Caki2 (cell line): ENCODE measurements at places on chromosomes 6 and 20.
A peak's percentile ranks its signal among the peaks of the same experiment; 100 is the strongest.

- no peak for DNase-seq
Measured at GRCh38 chr6:139852488-139853140, 478.2 kb upstream of the CITED2 start.

- no peak for DNase-seq
Measured at GRCh38 chr20:23541776-23542175, 26.5 kb downstream of the CST9L start.

DNA sequence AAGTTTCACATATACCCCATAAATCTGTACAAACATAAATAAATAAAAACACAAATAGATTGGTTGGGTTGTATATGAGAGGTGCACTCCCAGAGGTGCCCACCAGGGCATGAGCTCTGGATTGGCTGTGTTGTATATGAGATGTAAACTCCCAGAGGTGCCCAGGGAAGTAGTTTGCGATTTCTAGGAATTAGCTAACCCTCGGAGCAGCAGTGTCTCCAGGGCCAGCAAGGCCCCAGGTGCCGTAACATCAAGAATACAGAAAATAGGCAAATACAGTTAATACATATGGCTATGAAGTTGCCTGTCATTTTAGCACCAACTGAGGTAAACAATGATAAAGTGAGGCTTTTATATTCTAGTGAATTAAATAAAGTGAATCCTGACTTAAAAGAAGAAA lies 5.4 kb upstream of the GINM1 start:
- peak; percentile 14 for DNase-seq

- DNase-seq: no peak
Measured at GRCh38 chr6:157648561-157648960, 174.5 kb upstream of the SNX9 start.

GRCh38 chr20:16147216-16147615 lies 426.0 kb downstream of the KIF16B start:
- no peak for DNase-seq

DNA sequence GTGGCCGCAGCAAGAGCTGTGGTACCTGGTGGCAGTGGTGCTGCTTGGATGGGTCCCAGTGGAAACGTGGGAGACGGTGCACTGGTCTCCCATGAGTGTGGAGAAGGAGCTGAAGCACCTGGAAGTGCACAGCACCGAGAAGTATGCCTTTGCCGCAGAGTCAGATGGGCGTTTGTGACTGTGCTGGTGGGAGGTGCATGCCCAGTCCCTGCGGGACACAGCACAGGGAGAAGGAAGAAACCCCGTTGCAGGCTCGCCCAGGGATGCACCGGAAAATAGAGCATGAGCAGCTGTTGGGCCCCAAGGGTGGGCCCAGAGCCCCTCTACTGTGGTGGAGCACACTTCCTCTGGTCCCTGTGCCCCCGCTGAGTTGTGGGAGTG lies 19.3 kb upstream of the RGS17 start:
- DNase-seq: no peak

- no peak for DNase-seq
Measured at GRCh38 chr6:139944976-139945375, 570.5 kb upstream of the CITED2 start.

GRCh38 chr20:8223091-8223870 lies 91.2 kb downstream of the PLCB1 start:
- no peak for DNase-seq

GRCh38 chr6:127515234-127515793 lies 3.8 kb downstream of the MTCL3 start:
- DNase-seq: peak; percentile 10

DNA sequence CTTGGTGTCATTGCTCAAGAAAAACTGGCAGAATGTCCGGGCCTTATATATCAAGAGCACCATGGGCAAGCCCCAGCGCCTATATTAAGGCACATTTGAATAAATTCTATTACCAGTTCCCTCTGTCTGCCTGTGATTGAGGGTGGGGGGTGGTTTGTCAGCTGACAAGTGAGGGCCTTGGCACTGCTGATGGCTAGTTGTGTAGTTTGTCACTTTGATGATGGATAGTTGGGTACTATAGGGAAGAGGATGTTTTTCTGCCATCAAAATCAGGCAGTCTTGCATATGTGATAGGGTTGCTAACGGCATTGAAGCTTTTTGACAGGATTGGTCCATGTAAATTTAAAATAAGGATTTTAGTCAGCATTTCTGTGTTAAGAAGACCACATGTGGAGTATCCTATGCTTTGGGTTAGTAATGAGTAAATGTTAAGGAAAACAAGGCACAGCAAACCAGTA lies 2.5 kb downstream of the RPL10A start:
- DNase-seq: no peak

GRCh38 chr6:161100072-161100471 lies 108.5 kb downstream of the MAP3K4 start:
- DNase-seq: peak; percentile 59

GRCh38 chr6:169738976-169739529 lies 12.3 kb downstream of the DYNLT2 start:
- DNase-seq: no peak

GRCh38 chr6:158996856-158997255 lies 3.1 kb downstream of the RSPH3 start:
- no peak for DNase-seq

DNA sequence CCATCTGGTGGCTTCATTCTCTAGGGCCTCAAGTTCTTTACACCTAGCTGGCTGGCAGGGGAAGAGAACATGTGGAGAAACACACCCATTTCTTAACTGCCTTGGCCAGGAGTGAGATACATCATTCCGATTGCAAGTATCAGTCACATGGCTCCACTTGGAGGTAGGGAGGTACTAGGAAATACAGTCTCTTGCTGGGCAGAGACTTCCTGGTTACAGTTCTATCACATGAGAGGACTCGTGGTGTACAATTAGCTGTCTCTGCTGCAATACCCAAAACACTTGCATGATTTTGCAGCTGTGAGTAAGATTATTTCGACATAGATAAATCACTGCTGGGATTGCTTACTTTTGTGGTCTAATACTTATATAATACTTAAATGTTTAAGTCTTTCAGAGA lies 51.1 kb downstream of the GTF2H5 start:
- peak; percentile 35 for DNase-seq

DNA sequence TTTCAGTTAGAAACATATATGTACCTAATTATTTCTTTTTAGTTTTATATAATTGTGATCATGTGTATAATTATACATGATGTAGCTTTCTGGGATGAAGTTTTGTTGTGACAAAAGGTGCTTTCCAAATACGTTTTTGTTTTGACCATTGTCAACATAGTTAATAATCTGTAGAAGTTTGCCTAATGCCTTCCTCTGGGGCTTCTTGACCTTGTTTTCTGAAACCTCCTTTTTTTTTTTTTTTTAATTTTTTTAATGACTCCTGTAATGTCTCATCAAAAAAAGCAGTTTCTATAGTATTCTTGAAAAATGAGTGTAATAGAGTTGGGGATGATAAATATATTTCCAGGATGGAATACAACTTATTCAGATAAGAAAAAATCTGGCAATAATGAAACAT lies 434.7 kb upstream of the SOX4 start:
- DNase-seq: no peak

- no peak for DNase-seq
Measured at GRCh38 chr6:154058963-154059680, 20.1 kb downstream of the OPRM1 start.

- no peak for DNase-seq
Measured at GRCh38 chr6:23154159-23154558, 584.8 kb downstream of the HDGFL1 start.

- no peak for DNase-seq
Measured at GRCh38 chr6:120056085-120056484, 706.5 kb upstream of the MAN1A1 start.

DNA sequence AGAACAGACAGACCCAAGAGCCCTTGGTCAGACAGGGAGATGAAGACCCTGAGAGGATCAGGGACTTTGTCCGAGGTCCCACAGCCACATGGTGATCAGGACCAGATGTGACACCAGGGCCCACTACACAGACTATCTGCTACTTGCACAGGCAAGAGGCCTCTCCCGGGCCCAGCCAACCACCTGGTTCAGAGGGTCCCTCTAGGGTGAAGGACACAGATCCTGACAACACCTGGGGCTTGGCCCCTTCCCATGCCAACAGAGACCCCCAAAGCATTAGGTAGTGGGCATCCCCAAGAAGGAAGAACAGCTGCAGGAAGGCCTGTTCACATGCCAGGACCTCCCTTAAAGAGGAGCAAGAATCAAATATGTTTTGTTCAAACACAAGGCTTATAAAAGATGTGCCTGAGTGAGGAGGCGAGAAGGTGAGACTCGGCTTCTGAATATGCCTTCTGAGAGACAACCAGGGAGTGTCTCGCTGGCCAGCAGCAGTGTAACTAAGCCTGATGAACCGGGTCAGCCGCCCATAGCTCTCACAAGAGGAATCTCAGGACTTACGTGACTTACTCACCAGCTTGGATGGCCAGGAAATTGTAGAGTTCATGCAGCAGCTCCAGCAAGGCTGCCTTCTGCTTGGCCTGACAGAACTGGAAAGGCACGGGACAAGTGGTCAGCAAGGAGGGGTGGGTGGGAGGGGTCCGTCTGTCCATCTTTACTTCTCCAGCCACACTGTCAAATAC lies 5.0 kb downstream of the LEMD2 start:
- DNase-seq: no peak

GRCh38 chr6:109740787-109741186 lies 49.7 kb downstream of the FIG4 start:
- no peak for DNase-seq

GRCh38 chr6:162026843-162027242 lies 700.7 kb downstream of the PRKN start:
- DNase-seq: no peak

DNA sequence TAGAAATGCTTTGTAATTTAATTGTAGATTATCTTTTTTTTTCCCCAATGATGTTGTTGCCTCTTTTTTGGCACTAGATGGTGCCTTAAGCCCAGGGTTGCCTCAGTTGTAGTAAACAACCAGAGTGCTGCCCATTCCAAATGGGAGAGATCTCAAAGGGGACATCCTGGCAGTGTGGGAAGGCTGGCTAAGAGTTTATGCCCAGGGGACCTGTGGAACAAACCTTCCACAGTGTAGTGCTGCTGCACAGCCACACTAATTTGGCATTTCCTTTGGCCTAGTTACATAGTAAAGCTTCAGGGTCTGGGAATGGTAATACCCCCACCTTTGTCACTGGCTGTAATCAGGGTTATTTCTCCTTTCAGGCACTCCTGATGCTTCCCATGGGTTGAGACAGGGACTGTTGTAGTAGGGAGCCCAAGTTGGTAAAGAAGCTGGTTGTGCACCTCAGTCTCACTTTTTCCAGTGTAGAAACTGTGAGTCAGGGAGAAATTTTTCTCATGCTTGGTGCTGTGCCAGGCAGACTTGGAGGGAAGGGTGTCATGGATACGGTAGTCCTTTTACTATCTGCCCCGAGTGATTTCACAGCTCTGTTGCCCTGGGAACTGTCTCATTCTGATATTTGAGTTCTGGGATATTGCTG lies 177.8 kb upstream of the ECI2 start:
- peak; percentile 67 for DNase-seq

DNA sequence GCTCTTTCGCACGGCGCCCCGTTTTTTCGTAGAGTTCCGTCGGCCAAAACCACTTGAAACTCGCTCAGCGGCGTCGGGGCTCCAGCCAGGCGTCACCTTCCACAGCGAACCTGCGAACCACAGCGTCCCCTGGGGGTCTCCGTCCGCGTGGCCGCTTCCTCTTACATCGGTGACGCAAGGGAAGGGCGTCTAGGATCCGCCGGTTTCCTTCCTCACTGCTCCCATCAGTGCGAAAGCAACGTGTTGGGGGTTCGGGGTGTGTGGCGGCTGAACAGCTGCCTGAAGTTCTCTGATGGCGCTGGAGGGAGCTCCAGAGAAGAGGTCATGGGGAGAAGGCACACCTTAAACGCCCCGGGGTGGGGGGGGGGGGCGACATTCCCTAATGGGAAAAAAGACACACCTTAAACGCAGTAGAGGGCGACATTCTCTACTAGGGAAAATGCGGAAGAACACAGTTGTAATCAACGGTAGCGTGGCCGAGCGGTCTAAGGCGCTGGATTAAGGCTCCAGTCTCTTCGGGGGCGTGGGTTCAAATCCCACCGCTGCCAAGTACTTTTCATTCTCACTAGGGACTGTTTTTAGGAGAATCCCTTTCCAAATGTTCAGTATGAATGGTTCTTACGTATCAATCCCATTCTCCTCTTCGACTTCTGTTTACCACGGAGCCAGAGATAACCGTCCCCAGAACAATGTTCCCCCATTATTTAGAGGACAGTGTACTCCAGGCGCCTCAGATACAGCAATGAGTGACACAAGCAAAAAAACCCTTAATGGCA lies 16.4 kb downstream of the ZNF311 start:
- DNase-seq: no peak
